COR-L47 (cell line): ENCODE measurements at places on chromosomes 1 and 21.

- no peak for DNase-seq
These were observed 503.9 kb upstream of the USP24 start for GRCh38 chr1:55718758-55719671.

DNA sequence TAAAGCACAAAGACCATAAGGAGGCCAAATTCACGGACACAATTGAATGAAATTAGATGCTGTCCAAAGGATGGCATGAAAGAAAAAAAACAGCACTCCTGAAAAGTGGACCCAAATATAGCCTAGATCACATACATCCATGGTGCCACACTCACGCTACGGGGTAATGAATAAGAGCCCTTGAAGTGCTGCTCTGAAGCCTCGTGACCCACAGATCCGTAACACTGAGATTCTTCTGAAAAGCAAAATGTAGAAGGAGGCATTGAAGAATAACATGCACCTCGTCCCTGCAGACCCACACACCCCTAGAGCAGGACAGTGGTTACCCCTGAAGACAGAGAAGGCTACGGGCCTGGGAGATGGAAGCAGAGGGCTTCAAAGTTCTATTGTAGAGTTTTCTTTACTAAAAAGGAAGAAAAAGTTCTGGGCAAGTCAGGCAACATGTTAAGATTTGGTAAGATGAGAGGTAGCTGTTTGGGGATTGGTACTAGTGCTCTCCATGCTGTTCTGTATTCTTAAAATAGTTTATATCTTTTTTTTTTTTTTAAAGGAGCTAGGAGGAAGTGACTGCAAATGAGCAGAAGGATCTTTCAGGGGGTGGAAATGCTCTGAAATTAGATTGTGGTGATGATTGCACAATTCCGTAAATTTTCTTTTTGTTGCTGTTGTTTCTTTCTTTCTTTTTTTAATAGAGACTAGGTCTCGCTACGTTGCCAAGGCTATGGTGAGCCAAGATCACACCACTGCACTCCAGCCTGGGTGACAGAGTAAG, 4.1 kb upstream of the ITGB2 start:
- no peak for DNase-seq

DNA sequence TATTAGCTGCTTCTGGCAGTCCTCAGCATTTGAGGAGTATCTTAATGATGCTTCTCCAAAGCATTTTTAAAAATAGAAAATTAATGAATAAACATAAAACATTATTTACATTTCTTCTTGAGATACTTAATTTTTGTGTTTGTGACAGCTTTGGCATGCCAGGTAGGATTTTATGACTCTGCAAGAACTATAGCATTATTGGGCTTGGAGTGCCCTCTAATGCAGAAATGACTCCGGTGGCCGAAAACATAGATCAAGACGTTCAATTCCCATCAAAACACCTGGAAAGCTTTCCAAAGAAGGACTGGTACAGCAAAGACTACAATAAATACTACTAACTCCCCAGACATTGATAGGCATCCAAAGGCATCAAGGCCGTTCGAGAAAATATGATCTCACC, 366.4 kb upstream of the CXADR start:
- DNase-seq = peak; percentile 15

DNA sequence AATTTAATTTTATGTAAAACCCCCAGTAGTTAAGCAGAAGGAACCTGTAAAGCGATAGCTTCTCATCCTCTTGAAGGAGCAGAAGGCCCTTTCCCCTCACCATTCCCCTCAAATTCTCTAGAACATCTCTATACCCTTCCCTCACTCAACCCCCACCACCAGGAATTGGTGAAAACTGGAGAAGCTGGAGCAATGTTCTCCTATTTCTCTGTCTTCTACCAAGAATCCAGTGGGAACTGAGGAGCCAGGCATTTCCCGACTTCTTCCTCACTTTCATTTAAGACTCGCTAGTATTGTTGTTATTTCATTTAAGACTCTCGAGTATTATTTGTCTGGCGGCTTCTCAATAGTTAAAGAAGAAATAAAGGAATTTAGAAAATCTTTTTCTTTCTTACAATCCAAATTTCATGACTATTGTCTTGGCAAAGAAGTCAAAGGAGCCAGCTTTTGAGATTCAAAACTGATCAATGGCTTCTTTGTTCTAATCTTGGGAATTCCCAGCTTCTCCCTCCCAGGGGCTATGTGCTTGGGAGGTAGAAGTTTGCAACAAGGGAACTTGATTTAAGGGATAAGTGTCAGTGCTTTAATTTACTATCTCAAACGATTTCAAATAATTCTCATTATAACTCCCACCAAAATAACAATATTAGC, 253.3 kb upstream of the ADGRL2 start:
- DNase-seq = no peak
